Kidney (tissue), 22 donors: ENCODE measurements at places on chromosomes 1 and 21. TPM values are rescaled to one million over a fixed set of nuclear protein-coding genes. Genes with fewer than 3 reads are reported as not detected.

TAS1R1 gene
- not detected for total RNA-seq

TSTD1 gene
- total RNA-seq = 74.5 TPM

ARHGAP30 gene
- total RNA-seq = 21.6 TPM

CFHR4 gene
- 0.35 TPM for total RNA-seq
